Heart right ventricle (tissue), 16 donors: ENCODE measurements at places on chromosomes 16 and 17.

- H3K27me3 ChIP-seq = no peaks in the 10 kb centered on the region
- H3K27ac ChIP-seq = no peak overlapping the region
- H3K36me3 ChIP-seq = no peaks in the 10 kb centered on the region
- H3K4me1 ChIP-seq = peaks cover 51% of the 10 kb centered on the region
These were observed 15.7 kb downstream of the FAM117A start for GRCh38 chr17:49748223-49748622.

- H3K4me1 ChIP-seq = peaks cover 27% of the 10 kb centered on the region
- H3K36me3 ChIP-seq = no peaks in the 10 kb centered on the region
- no peak overlapping the region for H3K4me3 ChIP-seq
These were observed 87.5 kb upstream of the DNAH17 start for GRCh38 chr17:78664476-78665386.

GRCh38 chr17:72244494-72244893 is 123.7 kb downstream of the SOX9 start:
- H3K27ac ChIP-seq = no peak overlapping the region
- H3K27me3 ChIP-seq = no peaks in the 10 kb centered on the region
- no peaks in the 10 kb centered on the region for H3K36me3 ChIP-seq
- no peaks in the 10 kb centered on the region for H3K4me1 ChIP-seq
- no peak overlapping the region for H3K4me3 ChIP-seq

- no peak overlapping the region for H3K4me3 ChIP-seq
- H3K4me1 ChIP-seq = peaks cover 16% of the 10 kb centered on the region
- no peak overlapping the region for H3K27ac ChIP-seq
- DNase-seq = no peak
These were observed 36.2 kb downstream of the LDHD start for GRCh38 chr16:75080205-75081029.

DNA sequence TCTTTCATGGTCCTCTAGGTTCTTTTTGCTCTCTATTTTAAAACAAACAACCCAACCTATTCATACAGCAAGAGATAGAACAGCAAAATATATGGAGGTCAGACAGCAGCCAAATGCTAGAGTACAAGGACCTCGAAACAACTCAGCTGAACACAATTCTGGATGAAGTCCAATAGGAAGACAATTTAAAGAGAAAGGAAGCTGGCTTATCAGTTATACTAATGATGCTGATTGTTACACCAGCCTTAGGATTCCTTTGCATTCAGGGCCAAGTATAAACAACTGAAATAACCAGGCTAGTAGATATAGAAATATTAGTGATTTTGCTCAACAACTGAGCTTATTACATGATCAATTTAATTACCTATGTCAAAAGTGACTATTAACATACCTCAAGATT is 2.5 kb downstream of the SSH2 start:
- H3K27ac ChIP-seq = no peak overlapping the region
- peaks cover 33% of the 10 kb centered on the region for H3K4me1 ChIP-seq
- H3K27me3 ChIP-seq = no peaks in the 10 kb centered on the region

GRCh38 chr17:38922538-38923297 is 2.7 kb upstream of the LASP1NB start:
- peak; percentile 34 for DNase-seq
- H3K4me1 ChIP-seq = peaks cover 37% of the 10 kb centered on the region
- no peaks in the 10 kb centered on the region for H3K36me3 ChIP-seq
- H3K27ac ChIP-seq = peak overlapping the region; percentile 1
- no peak overlapping the region for H3K4me3 ChIP-seq
- no peaks in the 10 kb centered on the region for H3K27me3 ChIP-seq
